ENCODE measurements at places on chromosomes 13 and 19. TPM values are rescaled to one million over a fixed set of nuclear protein-coding genes. Genes with fewer than 3 reads are reported as not detected.

The PALM gene
- total RNA-seq, result 10.5 TPM

GRCh38 chr19:16678498-16678897 lies 17.6 kb downstream of the TMEM38A start:
- no peak for DNase-seq

DNA sequence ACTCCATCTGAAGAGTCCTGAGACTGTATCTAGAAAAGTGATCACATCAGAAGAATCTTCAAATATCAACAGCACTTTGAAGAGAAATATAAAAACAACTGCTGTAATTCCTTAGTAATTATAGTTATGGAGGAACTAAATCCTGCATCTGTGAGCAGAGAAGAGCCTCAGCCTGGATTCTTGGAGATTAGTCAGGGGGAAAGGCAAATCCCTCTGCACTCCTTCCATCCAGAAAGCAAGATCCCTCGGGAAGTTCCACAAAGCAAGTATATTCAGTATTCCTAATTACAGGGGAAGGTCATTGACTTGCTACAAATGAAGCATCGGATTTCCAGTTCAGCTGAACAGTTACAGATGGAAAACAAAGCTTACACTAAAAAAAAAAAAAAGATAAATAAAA lies 256.6 kb upstream of the IPO5 start:
- DNase-seq, result no peak

The UGGT2 gene
- total RNA-seq, result 78.2 TPM
